ENCODE measurements at places on chromosomes 7 and 10. TPM values are rescaled to one million over a fixed set of nuclear protein-coding genes. Genes with fewer than 3 reads are reported as not detected.

Gene NME8
- total RNA-seq: not detected

Gene DCLRE1C
- 16.9 TPM for total RNA-seq

Gene DENND2A
- total RNA-seq: 69.6 TPM

Gene NRG3
- not detected for total RNA-seq

Gene CFTR
- total RNA-seq: not detected

Gene OR6B1
- total RNA-seq: not detected

Gene GPR26
- total RNA-seq: not detected

Gene EPDR1
- total RNA-seq: 19.5 TPM

Gene GUSB
- total RNA-seq: 23.5 TPM

Gene STEAP2
- 37.7 TPM for total RNA-seq

Data from smooth muscle cell of trachea (primary cell).